ENCODE measurements at places on chromosomes 3 and 15. TPM values are rescaled to one million over a fixed set of nuclear protein-coding genes. Genes with fewer than 3 reads are reported as not detected.

NRROS gene
- 11.6 TPM for total RNA-seq

- H3K27me3 ChIP-seq, result no peaks in the 10 kb centered on the region
- H3K36me3 ChIP-seq, result peaks cover 4% of the 10 kb centered on the region
- no peak overlapping the region for H3K27ac ChIP-seq
- DNase-seq, result peak; percentile 22
These were observed 6.4 kb downstream of the NSUN3 start for GRCh38 chr3:94069194-94069813.

DNA sequence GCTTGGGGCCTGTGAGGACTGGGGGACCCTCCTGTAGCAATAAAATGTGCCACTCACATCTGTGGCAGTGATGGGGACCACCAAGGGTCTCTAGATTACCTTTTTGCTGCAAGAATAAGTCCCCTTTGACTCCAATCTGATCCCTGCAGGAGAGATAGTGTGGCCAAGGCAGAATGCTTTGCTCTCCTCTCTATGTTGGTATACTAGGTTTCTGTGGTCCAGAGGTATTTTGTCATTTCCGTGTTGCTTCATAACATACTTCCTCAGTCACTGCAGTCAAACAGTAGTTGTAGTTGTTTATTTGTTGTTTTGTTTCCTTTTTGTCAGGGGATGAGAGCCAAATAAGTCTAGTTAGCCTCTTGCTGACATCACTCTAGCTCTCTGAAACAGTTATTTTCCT is 13.1 kb upstream of the NAALADL2 start:
- DNase-seq, result no peak
- no peaks in the 10 kb centered on the region for H3K36me3 ChIP-seq
- H3K27ac ChIP-seq, result no peak overlapping the region

SAMMSON gene
- total RNA-seq, result 0.98 TPM

GRCh38 chr3:22175947-22176346 is 424.9 kb upstream of the ZNF385D start:
- no peak overlapping the region for H3K27ac ChIP-seq
- no peaks in the 10 kb centered on the region for H3K27me3 ChIP-seq
- no peak overlapping the region for H3K4me3 ChIP-seq
- DNase-seq, result peak; percentile 29
- no peaks in the 10 kb centered on the region for H3K4me1 ChIP-seq

CPN2 gene
- 0.72 TPM for total RNA-seq

LINGO1 gene
- total RNA-seq, result 3.9 TPM

- no peaks in the 10 kb centered on the region for H3K4me1 ChIP-seq
- no peak overlapping the region for H3K4me3 ChIP-seq
- H3K27me3 ChIP-seq, result no peaks in the 10 kb centered on the region
- DNase-seq, result no peak
These were observed 518.8 kb upstream of the ZNF385D start for GRCh38 chr3:22269831-22270230.

GRCh38 chr3:166837535-166837934 is 542.6 kb downstream of the ZBBX start:
- H3K27ac ChIP-seq, result no peak overlapping the region
- H3K4me3 ChIP-seq, result no peak overlapping the region
- H3K36me3 ChIP-seq, result no peaks in the 10 kb centered on the region
- no peaks in the 10 kb centered on the region for H3K4me1 ChIP-seq
- DNase-seq, result no peak

GPR149 gene
- not detected for total RNA-seq

- no peak overlapping the region for H3K27ac ChIP-seq
- H3K4me1 ChIP-seq, result peaks cover 3% of the 10 kb centered on the region
- no peak overlapping the region for H3K4me3 ChIP-seq
- H3K36me3 ChIP-seq, result no peaks in the 10 kb centered on the region
- H3K27me3 ChIP-seq, result no peaks in the 10 kb centered on the region
These were observed 140.5 kb upstream of the SMAD3 start for GRCh38 chr15:66924889-66925288.

CSPG4 gene
- total RNA-seq, result 30.7 TPM

- H3K27ac ChIP-seq, result no peak overlapping the region
- H3K4me1 ChIP-seq, result peaks cover 7% of the 10 kb centered on the region
- DNase-seq, result peak; percentile 50
- H3K27me3 ChIP-seq, result no peaks in the 10 kb centered on the region
These were observed 232.0 kb upstream of the HES1 start for GRCh38 chr3:193903966-193904365.

- no peaks in the 10 kb centered on the region for H3K36me3 ChIP-seq
- H3K27ac ChIP-seq, result no peak overlapping the region
- H3K27me3 ChIP-seq, result no peaks in the 10 kb centered on the region
- H3K4me3 ChIP-seq, result no peak overlapping the region
These were observed 12.4 kb downstream of the LINGO1 start for GRCh38 chr15:77620297-77620696.

DNA sequence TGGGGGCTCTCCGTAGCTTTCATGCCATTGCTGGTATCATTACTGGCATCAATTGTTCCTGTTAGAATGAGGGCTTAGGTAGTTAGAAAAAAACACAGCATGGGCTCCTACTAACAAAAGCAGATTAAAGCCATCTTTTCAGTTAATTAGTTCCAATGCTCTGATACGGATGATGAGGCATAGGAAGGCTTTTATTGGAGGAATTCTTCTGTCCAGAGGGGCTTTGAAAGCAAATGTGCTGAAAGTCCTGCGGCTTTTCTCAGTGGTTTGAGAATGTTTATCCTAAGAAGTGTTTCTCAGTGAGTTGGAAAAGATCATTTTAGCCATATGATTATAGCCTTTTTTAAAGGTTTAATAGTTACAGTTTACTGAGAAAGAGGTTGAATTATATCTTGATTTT is 198.5 kb downstream of the THSD4 start:
- H3K4me1 ChIP-seq, result no peaks in the 10 kb centered on the region
- no peaks in the 10 kb centered on the region for H3K27me3 ChIP-seq
- no peak for DNase-seq
- no peaks in the 10 kb centered on the region for H3K36me3 ChIP-seq
- no peak overlapping the region for H3K27ac ChIP-seq

ACKR4 gene
- 1.0 TPM for total RNA-seq

COL8A1 gene
- 24.2 TPM for total RNA-seq

GRCh38 chr3:177538750-177539730 is 341.8 kb upstream of the TBL1XR1 start:
- no peaks in the 10 kb centered on the region for H3K36me3 ChIP-seq
- H3K27ac ChIP-seq, result no peak overlapping the region
- no peak overlapping the region for H3K4me3 ChIP-seq
- no peaks in the 10 kb centered on the region for H3K4me1 ChIP-seq
- DNase-seq, result no peak
- no peaks in the 10 kb centered on the region for H3K27me3 ChIP-seq

CDHR4 gene
- 0.54 TPM for total RNA-seq

CKMT1B gene
- total RNA-seq, result 14.5 TPM

DNA sequence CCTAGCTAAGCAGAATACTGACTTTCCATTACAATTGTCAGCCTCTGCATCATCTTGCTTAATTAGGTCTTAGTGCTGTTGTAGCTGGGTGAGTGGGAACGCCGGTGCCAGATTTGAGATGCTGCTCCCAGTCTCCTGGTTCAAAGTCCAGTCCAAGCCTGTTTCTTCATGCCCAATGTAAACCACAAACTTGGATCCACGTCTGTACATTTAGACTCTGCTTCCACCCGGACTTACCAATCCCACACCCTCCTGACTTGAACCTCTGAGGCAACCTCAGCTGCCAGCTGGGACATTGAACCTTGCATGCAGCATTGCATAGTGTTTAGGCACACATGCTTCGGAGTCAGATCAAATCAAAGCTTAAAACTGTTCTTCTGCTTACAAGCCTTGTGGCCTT is 43.0 kb downstream of the BCL2L10 start:
- no peaks in the 10 kb centered on the region for H3K36me3 ChIP-seq
- no peaks in the 10 kb centered on the region for H3K27me3 ChIP-seq
- H3K4me3 ChIP-seq, result no peak overlapping the region
- no peak for DNase-seq

DNA sequence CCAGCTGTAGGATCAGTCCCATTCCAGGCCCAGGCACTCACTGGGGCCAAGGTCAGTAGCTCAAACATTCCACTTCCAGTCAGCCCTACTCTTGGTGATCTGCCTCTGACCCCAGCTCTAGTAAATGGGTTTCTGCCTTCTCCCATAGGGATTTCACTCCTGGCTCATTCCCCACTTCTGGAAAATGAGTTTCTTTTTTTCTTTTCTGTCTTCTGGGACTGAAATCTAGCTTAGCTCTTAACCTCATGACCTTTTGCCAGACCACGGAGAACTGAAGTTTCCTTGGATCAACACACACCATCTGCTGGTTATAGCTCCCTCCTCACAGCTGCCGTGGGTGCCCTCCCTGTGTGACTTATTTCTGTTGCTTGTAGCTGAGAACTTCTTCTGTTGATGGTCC is 21.3 kb downstream of the MME start:
- no peaks in the 10 kb centered on the region for H3K4me1 ChIP-seq
- H3K36me3 ChIP-seq, result peaks cover 5% of the 10 kb centered on the region
- no peak overlapping the region for H3K27ac ChIP-seq
- peak; percentile 54 for DNase-seq
- H3K4me3 ChIP-seq, result no peak overlapping the region

Data from kidney (tissue), 22 donors.